Activated naive CD4-positive, alpha-beta T cell (primary cell): ENCODE measurements at places on chromosomes 13 and 19.
A peak's percentile ranks its signal among the peaks of the same experiment; 100 is the strongest.

- no peak for DNase-seq
These were observed 119.2 kb upstream of the SPACA7 start for GRCh38 chr13:112256716-112257494.

DNA sequence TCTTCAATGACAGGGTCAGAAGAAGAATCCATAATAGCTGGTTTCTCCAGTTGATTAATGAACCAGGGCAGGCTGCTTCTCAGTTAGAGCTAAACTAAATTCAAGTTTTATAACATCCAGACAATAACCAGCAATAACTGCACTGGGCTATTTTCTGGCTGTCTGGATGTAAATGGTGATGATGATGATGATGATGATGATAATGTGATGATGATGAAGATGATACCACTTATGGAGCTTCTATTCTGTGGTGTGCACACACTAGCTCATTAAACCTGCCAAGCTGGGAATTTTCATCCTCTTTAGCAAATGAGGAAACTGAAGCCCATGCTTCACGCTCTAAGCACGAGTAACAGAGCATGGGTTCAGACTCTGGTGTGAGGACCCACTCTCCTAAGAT lies 132.2 kb downstream of the OXGR1 start:
- no peak for DNase-seq

- DNase-seq: peak; percentile 73
These were observed 27.7 kb downstream of the MEIS3 start for GRCh38 chr19:47391510-47392223.

DNA sequence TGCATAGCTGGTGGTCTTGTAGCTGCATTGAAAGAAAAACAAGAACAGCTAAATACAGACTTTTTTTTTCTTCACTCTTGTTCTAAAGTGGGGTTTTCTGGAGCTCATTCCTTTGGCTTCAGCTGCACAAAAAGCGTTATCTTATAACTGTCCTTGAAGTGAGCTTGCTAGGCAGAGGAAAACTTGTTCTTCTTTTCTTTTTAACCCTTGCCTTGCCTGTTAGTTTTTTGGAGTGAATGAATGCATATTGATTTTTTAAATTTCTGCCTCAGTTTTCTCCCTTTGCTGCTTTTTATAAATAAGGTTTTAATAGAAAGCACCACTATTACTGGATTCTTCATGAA lies 1.5 kb downstream of the ZNF765 start:
- no peak for DNase-seq

DNA sequence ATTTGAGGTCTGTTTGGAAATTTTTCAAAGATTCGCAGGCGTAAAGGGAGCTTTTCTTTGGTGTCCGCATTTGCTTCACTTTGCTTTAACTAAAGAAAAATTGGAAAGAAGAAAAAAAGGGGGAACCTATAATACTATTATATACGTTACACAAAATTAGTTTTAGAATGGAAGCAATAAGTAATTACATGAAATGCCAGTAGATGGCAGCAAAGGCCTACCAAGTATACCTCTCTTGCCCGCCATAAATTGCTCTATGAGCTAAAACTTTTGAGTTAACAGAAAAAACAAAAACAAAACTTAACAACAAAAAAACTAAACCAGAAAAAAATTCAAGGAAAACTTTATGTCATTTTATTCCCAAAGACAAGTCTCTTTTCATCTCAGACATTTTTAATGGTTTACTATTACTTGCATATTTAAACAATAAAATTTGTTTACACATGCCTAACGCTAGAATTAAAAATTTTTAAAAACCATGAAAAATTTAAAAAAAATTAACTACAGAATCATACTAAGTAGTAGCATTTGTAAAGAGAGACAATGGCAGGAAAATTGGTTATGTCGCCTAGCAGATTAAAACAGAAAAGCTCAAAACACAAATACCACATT lies 271.4 kb downstream of the NALCN start:
- DNase-seq: no peak

DNA sequence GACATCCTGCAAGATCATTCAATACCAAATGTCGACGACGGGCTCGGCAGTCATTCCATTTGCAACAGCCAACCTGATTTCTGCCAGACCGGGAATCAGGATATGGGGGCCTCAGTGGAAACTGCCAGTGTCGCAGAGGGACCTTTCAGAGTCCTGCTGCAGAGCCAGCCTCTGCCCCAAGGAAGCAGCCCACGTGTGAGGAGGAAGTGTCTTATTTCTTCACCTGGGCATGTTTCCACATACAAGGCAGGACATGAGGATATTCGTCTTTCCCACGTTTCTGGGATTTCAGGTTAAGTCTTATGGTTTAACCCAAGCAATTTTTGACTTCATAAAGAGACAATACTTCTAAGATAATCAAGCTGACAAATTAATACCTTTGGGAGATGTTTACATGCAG lies 69.9 kb downstream of the ABCC4 start:
- no peak for DNase-seq

DNA sequence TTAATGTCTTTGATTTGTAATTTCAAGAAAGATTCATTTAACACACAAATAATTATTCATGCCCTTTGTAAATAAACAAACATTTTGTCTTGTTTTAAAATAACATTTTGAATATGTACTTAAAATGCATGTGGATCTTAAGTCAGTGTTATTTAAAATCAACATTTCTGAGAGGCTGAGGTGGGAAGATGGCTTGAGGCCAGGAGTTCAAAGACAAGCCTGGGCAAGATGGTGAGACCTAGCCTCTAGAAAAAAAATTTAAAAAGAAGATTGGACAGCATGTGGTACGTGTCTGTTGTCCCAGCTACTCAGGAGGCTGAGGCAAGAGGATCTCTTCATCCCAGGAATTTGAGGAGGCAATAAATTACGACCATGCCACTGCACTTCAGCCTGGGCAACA lies 1268.2 kb downstream of the SLITRK1 start:
- DNase-seq: no peak

DNA sequence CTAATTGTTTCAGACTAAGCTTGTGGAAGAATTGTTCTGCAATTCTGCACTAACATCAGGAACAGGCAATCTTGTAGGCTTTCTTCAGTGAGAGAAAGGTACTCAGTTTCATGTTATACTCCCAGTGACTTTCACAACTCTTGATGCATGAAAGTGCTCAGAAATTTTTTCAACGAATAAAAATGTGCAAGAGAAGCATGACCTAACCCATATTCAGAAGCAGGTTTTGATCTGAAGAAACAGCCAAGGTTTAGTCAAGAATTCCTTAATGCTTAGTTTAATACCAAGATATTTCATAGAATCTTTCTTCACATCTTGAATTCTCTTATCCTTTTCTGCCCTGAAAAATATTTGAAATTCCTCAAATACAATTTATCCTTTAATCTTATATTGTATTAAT lies 197.2 kb upstream of the CSNK1A1L start:
- no peak for DNase-seq

GRCh38 chr19:4369888-4370260 lies 26.5 kb downstream of the MPND start:
- DNase-seq: peak; percentile 44

DNA sequence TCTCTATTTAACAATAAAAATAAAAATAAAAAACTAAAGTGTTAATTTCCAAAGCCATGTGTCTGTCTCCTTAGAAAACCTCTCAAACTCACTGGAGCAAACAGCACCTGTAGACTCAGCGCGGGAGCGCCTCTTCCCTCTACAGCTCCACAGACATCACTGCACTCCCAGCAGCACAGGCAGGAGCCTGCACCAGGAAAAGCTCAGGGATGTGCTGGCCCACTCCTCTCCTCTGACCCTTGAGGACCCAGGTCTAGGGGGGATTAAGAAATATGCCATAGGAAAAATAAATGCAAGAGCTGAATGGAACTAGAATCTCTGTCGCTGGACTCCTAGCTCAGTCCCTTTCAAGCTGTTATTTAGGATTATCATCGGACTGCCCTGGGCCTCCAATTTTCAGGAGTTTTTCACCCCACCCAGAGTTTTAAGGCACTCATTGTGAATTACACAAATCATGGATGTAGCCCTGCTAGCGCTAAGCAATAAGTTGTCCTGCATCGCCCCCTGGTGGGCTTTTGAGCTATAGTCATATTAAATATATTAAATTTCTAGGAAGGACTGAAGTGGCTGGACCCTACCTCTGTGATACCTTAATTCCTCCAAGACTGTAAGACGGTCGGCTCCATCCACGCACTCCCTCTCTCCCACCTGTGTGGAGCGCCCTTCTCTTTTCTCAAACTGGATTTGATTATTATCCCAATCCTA lies 333.9 kb downstream of the UQCRFS1 start:
- DNase-seq: peak; percentile 7

- peak; percentile 39 for DNase-seq
These were observed 62.1 kb downstream of the KLF2 start for GRCh38 chr19:16386619-16387240.

DNA sequence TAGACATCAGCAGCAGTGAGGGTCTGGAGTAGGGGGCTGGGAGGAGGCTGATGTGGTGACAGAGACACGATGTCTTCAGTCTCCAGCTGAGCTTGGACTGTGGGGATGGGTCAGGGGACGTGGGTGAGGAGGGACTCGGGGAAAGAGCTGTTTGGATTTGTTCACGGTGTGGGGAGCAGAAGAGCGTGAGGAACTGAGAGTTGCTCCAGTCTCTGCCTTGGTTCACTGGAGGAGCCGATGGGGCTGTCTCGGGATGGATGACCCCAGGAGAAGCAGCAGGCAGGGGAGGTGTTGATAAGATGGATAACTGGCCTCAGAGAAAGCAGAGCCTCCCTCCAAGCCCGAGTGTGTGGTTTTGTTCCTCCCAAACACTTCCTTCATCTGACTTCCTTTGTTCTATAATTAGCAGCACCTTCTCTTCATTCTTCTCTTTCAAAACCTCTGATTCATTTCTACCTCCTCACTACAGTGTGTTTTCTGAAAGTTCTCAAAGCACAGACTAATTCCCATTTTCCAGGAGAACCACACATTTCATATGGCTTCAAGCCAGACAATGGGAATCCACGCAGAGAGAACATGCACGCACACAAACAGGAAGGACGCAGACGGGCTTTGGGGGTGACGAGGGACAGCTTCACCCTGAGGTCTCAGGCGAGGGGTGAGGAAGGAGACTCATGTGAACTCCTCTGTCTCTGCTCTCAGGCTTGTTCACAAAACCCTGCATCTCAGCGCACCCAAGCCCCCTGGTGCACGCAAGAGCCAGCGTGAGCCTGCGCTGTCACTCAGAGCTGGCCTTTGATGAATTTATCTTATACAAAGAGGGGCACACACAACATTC lies 18.6 kb downstream of the LAIR2 start:
- DNase-seq: no peak
